ENCODE measurements at places on chromosomes 1 and 21.

DNA sequence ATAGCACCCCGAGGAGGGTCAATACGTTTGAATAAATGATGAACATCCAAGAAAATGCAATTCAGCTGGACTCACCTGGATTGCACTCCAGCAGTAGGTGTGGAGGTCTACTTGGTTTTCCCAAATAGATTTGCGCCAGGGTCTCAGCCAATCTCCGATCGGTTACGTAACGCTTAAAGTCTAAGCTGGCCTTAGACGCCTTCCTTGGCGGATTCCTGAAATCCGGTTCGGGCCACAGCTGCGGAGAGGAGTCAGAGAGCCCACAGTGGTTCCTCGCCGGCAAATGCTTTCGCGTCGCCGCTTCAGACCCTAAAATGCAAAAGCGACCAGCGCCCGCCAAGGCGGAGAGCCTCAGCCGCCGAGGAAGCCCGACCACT is 322 bp downstream of the TFB2M start:
- no peak for DNase-seq

- DNase-seq: no peak
Measured at GRCh38 chr1:157137408-157138219, 581 bp downstream of the ETV3 start.

DNA sequence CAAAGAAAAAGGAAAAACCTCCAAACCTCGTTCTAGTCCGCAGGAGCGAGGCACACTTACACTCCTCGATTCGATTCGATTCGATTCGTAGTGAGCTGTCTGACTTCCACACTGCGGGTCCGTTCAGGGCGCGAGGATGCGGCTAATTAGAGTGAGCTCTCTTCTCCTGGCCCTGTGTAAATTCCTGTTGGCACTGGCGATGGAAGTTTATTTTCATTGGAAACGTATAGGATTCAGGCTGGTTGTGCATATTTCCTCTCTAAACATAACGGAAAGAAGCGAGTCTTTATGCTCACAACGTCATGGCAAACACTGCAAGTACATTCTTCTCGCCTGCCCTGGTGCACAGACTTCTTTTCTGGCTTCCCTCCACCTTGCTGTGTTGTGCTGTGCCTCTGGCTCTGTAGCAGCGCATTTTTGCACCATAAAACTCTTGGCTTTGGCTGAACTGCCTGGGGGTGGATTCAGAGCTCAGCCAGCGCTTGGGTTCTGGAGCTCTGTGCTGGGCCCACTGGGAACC is 2.7 kb downstream of the HUNK start:
- DNase-seq: no peak

DNA sequence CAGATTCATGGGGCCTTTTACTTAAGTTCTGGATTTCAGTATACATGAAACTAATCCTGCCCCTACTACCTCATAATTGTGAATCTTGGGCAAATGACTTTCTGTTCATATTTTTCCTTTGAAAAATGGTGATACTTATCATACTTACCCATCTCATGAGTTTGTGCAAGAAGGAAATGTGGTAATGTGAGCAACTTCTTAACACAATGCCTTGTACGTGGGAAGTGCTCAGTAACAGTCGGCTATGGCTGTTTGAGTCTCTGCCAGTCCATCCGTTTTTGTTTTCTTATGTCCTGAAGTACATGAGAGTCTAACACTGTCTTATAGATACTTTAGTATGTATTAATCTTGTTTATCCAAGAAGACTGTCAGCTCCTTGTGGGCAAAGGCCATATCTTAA is 86.5 kb downstream of the PATJ start:
- no peak for DNase-seq

GRCh38 chr1:171780583-171781175 is 781 bp upstream of the METTL13 start:
- DNase-seq: no peak

DNA sequence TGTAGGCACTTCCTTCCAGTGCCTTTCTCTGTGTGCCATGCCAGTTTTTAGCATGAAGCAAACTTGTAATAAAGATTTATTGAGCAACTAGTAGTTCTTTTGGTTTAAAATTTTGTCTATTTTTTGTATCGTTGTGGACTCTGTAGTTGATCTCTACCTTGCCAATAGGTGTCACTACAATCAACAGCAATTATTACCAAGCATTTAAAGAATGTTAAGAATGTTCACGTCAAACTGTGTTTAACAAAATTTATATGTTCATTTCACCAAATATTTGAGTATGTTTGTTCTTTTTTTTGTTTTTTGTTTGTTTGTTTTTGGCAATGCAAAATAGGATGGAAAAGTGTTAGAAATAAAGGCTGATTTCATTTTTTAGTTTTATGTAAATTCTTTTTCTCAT is 208.1 kb downstream of the PATJ start:
- no peak for DNase-seq

All from left renal cortex interstitium (tissue), 4 donors.